Stimulated activated CD8-positive, alpha-beta memory T cell treated with anti-CD3 and anti-CD28 coated beads, Interleukin-15, amount 100 ng/mL, for 4 hours (primary cell): ENCODE measurements at places on chromosomes 7 and 10.

- DNase-seq, result no peak
Measured at GRCh38 chr7:54785261-54785660, 26.2 kb upstream of the SEC61G start.

DNA sequence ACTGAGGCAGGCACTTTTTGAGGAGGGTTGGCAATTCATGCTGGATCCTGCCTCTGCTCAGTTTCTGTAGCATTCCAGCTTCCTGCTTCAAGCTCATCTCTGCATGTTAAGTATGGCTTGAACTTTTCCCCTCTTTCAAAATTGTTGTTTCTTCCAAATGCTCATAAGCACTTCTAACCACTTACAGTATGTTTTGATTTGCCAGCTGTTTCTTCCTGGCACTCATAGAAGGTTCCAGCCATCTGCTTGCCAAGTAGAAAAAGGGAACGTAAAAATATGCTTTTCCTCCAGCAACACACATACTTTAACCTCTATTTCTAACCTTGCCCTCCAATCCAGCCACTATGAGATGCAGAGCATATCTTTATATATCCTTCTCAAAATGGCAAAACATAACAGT lies 692.6 kb upstream of the COBL start:
- DNase-seq, result no peak

DNA sequence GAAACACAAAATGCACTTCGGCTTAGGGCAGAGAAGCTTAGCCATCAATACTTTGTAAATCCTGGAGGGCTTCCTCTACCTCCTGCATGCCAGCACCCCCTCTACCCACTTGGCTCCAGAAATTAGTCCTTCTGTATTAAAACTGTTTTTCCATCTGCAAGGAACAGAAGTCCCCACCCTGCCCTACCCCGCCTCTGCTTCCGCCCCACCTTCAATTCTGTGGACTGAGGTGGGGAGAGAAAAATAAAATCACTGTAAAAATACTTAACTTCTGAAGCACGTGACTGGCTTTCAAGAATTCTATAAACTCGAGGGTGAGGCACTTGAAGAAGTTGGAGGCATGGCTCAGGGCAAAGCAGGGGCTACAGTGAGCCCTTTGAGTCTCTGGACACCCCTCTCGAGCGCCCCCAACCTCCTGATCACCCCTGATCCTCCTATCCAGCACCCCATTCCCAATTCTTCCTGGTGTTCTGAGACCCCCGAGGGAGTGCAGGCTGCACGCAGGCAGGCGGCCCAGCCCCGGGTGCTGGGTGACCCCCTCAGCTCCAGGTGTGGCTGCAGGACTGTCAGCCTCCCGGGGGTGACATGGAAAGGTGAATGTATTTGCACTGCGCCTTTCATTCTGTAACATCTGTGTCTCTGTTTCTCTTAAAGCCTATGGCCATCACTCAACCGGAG lies 7.3 kb upstream of the KIAA1217 start:
- DNase-seq, result no peak

- no peak for DNase-seq
Measured at GRCh38 chr7:135790371-135790977, 41.9 kb upstream of the FAM180A start.

DNA sequence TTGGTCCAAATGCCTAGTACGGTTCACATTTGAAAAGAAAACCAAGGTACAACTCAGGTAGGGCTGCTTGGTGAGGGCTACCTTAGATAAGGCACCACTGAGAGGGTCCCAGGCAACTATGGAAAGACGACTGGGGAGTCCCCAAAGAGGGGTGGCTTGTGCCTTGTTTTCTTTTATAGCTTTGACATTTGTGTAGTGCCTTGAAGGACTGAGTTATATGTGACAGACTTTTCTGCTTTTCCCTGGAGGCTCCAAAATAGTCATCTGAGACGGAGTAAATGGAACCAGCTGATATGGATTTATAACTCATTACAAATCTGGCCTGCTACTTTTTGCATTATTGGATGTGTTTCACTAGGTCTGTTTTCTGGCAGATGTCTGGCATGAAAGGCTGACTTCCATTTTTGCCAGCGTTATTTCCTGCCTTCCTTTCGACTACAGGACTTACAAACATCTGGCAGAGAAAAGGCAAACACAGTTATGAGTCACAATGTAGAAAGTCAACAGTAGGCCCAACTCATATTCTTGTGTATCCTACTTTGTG lies 88.2 kb upstream of the IMMP2L start:
- no peak for DNase-seq

DNA sequence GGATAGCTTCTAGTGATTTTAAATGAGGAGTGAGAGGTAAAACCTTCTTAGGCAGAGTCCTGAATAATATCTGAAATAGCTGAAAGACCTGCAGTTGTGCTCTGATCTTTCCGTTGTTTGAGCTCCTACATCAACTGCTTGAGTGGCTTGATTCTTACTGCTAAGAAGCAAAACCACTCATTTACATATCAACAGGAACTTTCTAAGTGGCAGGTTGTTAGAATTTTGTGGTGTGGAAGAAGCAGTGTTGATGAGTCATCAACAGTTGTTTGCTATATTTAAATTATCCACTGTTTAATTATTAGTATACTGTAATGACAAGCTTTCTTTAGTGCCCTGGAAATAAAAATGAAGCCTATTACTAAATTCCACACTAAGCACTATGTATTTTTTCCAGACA lies 689.5 kb downstream of the DNAJB9 start:
- no peak for DNase-seq

- no peak for DNase-seq
Measured at GRCh38 chr7:78311181-78311580, 512.6 kb downstream of the PHTF2 start.

GRCh38 chr7:1322240-1323110 lies 89.8 kb downstream of the UNCX start:
- no peak for DNase-seq

GRCh38 chr10:77594471-77594783 lies 43.2 kb downstream of the KCNMA1 start:
- no peak for DNase-seq

GRCh38 chr7:70392256-70392876 lies 739.6 kb upstream of the GALNT17 start:
- no peak for DNase-seq

GRCh38 chr7:12995912-12996469 lies 308.6 kb downstream of the ARL4A start:
- no peak for DNase-seq
